ENCODE measurements at places on chromosomes 11 and 22.

DNA sequence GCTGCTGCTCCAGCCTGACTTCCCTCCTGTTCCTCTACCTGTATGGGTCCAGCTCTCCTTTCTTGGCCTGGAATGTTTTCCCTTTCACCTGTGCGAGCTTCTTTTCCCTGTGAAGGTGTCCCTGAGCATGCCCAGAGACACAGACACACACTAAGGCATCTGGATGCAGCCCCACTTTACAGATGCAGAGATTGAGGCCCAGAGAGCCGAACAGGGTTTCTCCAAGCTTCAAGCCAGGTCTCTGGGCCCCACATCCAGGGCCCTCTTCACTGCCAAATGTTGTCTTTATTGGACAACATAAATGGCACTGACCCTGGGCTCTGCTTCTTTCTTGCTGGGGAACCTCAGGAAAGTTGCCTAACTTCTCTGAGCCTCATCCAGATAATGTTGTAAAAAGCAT is 561.6 kb downstream of the MIAT start:
- no peak for DNase-seq

GRCh38 chr11:62622476-62623089 is 797 bp upstream of the B3GAT3 start:
- no peak for DNase-seq

- no peak for DNase-seq
These were observed 76.8 kb upstream of the VPREB1 start for GRCh38 chr22:22167791-22168189.

DNA sequence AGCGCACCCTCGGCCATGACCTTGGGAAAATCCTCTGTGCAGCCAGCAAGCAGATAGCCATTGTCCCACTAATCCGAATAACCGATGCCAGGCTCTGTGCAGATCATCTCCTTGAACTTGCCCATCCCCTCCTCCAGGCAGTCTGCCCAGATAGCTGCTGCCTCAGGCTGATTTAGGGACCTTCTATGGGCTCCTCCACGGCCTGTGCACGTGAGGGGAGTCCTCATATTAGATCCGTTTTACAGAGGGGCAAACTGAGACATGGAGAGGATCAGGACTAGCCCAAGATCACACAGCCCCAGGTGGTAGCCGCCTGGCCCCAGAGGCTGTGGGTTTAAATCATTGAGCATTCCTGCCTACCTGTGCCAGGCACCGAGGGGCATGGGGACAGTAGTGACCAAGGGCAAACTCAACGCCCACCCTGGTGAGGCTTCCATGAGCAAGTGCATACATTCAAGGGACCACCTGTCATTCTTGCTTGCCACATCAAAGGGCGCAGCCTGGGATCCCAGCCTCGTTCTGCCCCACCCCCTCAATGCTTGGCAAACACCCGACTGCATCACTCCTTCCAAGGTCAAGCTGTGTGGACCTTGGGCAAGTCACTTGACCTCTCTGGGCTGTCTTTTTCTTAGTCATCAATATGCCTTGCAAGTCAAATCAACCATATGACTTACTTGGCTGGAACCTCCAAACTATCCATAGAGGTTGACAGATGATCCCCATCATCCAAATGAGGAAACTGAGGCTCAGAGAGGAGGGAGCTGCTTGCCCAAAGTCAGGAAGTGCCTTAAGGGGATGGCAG is 131.6 kb downstream of the MN1 start:
- DNase-seq, result no peak

DNA sequence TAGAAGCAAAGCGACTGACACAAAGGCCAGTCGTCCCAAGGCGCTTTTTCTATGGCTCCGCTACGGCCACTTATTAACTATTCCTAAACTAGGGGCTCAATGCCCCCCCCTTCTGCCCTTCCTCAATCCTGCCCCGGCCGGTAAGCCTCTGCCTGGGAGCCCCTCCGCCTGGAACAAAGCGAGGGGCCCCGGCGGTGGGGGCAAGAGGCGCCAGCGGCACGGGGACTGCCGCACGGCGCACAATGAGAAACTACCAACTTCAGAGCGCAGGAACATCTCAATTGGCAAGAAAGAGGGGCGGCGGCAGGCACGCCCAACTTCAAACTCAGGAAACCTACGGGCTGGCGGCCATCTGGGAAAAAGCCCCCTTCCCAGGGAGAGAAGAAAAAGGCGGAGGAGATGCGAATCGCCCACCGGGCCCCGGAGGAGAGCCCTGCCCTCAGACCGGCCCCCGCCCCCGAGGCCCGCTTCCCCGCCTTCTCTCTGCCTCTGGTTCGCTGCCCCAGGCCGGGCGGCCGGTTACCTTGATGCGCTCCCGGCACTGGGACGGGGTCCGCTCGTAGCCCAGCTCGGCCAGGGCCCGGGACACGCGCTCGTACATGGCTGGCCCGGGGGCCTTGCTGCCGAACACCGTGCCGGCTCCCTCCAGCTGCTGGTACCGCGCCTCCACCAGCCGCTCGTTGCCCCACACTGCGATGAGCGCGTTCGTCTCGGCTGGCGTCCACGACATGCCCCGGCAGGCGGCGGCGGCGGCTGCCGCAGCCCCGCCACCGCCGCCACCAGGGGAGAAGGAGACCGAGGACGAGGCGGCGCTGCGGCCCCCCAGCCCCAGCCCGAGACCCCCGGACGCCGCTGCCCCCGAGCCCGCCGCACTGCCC is 619 bp downstream of the MSANTD2 start:
- DNase-seq, result no peak

DNA sequence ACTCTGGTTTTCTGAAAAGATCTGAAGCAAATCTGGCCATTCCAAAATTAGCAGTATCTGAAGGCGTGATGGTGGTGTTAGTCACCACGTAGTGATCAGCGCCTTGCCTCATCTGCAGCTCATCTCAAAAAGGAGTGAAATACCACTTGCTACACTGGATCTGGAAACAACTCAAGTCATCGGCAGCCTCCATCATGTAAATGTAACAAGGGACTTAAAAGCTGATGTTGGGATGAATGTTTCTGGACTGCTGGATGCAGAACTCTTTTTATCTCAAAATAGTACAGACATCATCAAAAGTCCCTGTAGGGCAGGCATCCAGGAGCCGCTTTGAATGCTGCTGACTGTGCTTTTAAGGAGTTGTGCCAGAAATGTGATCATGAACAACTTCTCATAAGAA is 14.1 kb upstream of the APLP2 start:
- DNase-seq, result no peak

- DNase-seq, result no peak
These were observed 18.3 kb downstream of the AMOTL1 start for GRCh38 chr11:94786264-94787126.

- no peak for DNase-seq
These were observed 10.1 kb downstream of the MUC2 start for GRCh38 chr11:1084561-1085439.

GRCh38 chr11:63508009-63508408 is 2.1 kb downstream of the LGALS12 start:
- no peak for DNase-seq

DNA sequence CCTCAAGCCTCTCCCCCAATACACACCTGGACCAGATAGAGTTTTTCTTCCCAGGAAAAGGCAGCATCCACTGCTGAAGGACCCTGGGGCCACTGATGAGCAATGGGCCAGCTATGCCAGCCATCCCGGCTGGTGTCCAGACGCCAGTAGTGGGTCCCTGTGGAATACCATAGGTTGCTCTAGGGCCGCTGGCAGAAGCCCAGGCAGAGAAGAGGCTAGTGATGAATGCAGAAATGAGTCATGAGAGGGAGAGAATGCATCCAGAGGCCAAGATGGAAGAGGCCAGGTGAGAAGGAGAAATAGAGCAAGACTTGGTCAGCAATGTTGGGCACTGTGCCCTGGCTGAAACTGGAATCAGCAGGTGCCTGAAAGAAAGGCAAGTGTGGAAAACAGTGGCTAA is 8.9 kb downstream of the HPX start:
- DNase-seq, result peak; percentile 24

DNA sequence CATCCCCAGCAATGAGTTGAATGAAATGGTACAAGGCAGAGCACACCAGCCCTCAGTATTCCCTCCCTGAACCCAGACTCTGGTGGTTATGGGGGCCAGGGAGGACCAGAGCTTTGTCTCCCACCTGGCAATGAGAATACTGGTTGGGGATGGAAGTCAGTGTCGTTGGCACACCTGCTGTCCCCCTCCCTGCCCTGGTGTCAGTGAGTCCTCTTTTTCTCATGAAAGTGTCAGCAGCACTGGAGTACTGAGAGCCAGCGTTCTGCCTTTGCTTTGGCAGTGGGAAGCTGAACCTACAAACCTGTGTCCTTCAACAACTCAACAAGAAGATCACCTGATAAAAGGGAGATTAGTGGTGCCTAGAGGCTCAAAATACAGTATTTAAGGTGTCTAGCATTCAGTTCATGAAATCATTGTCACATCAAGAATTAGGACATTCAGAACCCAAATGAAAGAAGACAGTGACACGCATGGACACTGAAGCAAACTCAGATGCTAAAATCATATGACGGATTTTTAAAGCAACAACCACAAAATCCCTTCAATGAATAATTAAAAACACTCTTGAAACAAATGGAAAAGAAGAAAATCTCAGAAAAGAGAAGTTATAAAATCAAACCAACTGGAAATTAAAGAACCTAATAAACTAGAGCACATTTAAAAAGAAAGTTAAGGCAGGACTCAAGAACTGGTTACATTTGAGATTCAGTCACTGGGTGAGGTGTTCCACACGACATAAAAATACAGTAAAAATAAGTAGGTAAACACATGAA is 77.5 kb upstream of the VPREB1 start:
- DNase-seq, result no peak

GRCh38 chr11:94455861-94456260 is 37.8 kb downstream of the MRE11 start:
- DNase-seq, result no peak

GRCh38 chr22:30033137-30033536 is 47.1 kb upstream of the HORMAD2 start:
- DNase-seq, result no peak

DNA sequence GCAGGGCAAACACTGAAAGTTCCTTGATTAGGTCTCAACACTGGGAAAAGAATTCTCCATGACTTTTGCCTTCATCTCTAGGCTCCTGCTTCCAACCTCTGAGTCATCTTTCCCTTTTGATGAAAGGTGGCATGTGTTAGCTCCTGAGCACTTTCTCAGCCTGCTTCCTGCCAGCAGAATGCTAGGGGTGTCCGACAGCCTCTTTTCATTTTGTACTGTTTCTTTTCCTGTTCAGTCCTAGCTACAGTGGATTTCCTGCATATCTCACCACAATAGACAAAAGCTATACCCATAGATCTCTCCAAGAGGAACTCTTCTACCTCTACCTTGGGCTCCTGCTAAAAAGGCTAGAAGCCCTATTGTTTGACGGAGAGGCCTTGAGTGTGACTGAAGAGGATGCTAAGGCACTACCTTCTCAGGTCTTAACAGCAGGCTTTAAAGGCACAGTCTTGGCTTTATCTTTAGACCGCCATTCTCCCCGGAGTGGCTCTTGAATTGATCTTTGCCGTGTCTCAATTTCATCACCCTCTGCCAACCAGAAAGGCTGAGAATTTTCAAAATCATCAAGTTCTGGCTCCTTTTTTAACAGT is 145.5 kb downstream of the RBFOX2 start:
- DNase-seq, result peak; percentile 24

- peak; percentile 35 for DNase-seq
These were observed 7.9 kb upstream of the FADS3 start for GRCh38 chr11:61899146-61899841.

DNA sequence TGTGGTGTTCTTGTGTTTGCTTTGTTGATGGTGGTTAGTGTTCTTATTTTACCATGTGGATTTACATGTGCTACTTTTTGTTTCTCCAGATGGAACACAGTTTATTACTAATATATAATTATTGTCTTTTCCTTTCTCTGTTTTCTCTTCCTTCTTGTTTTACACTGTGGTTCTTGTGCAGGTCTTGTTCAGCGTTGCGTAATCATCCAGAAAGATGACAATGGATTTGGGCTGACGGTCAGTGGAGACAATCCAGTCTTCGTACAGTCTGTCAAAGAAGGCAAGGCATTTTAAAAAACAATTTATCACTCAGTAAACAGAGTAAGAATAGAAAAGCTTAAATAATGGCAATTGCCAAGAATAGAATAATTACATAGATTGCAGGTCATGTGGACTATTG is 84.4 kb downstream of the ARHGEF12 start:
- DNase-seq, result no peak

DNA sequence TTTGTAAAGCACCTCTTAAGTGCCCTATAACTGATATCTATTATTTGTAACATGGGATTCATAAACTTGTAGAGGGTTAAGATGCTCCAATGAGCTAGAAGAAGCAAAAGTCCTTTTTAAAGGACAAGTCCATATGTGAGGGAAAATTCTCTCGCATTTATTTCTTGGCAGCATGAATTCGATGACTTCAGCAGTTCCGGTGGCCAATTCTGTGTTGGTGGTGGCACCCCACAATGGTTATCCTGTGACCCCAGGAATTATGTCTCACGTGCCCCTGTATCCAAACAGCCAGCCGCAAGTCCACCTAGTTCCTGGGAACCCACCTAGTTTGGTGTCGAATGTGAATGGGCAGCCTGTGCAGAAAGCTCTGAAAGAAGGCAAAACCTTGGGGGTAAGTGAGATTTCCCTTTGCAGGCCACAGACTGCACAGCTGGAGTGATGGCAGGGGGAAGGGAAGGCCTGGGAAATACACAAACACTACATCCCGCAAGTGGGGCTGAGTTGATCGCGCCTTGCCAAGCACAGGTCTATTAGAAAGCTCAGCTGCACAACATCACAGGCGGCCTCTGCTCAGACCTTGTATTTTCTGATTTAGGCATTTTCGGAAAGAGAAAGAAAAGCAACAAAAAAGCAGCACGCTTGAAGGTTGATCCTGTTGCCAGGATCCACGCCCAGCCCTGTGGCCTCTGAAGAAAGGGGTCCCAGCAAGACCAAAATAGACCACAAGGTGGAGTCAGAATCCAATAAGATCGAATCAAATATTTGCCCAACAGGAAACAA is 1.5 kb downstream of the MS4A8 start:
- no peak for DNase-seq

DNA sequence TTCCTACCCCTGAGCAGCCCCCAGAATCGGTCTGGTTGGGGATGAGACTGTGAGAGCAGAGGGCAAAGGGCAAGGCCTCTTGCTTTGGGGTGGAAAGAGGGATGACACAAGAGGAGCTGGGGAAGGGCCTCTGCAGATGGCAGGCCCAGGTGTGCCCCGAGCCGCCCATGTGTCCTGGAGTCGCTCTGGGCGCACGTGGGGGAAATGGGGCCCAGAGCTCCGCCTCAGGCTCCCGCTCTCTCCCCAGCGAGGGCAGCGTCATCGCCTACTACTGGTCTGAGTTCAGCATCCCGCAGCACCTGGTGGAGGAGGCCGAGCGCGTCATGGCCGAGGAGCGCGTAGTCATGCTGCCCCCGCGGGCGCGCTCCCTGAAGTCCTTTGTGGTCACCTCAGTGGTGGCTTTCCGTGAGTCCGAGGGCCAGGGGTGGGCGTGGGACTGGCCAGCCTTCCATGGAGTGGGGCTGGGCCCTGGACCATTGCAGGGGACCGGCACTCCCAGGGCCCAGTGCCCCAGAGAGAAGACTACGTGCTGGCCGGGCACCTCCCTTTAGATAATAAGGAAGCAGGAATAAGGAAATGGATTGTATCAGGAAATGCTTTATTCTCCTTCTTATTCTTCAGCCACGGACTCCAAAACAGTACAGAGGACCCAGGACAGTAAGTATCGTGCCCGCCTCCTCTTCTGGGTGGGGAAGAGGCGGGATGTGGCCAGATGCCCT is 30.1 kb downstream of the ST14 start:
- DNase-seq, result no peak
